ENCODE measurements at places on chromosomes 3 and 15.
A peak's percentile ranks its signal among the peaks of the same experiment; 100 is the strongest.

- peak; percentile 80 for DNase-seq
Measured at GRCh38 chr3:52446631-52447511, 2.0 kb upstream of the SEMA3G start.

GRCh38 chr3:134985864-134986715, 191.0 kb downstream of the EPHB1 start:
- DNase-seq, result no peak

GRCh38 chr15:77959432-77959879, 118.1 kb downstream of the TBC1D2B start:
- peak; percentile 81 for DNase-seq

DNA sequence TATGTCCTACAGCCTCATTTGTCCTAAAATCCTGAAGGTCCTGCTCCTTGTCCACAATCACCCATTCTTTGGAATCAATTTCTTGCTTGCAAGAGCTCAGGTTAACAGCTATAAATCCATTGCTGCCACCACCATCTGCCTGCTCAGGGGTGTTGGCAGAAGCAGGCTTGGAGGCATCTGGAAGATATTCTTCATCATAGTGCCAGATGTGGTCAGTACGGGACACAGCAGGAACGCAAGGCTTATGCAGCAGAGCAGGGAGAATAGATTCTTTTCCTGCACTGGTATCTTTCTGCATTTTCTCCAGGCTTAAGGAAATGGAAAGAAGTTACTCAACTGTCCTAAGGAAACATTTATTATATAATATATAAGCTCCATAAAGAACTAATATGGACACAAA, 38.5 kb upstream of the CDAN1 start:
- no peak for DNase-seq

DNA sequence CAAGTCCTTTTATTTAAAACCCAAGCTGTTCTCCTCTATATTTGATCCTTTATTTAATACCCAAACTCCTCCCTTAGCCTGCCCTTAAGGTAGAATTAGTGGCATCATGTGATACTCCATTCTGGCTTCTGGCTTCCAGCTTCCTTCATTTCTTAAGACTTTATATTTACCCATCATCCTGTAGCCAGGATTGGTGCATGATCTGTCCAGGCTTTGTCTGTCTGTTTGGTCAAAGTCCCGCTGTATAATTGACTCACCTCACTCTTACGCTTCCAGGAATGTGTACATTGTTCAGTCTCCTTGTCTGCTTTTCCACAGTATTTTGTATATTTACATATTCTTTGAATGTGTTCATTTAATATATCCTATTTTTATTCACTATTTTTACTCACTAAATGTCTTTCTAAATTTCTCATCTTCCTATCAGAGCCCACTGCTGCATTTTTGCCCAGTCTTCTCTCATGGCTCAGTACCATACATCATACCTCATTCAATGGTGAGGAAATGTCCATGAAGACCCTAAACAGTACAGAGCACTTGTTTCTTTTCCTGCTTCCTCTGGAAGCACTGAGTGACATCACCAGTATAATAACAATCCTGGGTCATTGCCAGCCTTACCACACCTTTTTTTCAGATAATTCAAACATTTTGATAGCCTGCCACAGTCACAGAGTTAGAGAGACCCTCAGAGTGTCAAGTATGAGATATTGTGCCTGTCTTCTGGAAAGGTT, 31.5 kb downstream of the TMEM108 start:
- no peak for DNase-seq

DNA sequence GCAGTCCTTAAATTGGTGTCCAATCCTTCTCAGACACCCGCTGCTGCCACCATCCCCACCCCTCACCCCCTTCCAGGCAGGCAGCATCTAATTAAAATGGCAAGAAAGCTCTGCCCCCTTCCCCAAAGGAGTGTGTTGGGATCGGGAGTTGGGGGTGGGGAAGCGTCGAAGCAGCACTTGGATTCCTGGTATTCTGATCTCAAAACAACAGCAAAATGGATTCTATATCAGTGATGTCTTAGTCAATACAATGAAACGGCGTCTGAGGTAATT, 1.4 kb downstream of the TNIK start:
- DNase-seq, result no peak

DNA sequence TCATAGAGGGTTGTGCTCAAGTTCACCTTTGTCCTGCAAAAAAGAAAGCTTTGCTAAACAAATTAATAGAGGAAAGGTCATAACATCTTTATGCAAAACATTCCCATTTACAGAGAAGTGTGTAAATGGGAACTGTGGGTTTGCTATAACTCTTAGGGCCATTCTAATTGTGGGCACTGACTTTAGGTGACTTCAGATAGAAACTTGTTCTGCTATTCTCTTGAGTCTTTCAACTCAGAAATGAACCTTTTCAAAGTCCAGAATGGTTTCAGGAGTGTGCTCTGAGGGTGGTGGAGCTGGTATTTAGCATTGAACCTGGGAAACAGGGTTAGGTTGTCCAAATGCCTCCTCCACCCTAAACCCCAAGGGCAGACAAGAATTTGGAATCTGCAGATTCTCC, 34.0 kb downstream of the SPTSSB start:
- DNase-seq, result no peak

DNA sequence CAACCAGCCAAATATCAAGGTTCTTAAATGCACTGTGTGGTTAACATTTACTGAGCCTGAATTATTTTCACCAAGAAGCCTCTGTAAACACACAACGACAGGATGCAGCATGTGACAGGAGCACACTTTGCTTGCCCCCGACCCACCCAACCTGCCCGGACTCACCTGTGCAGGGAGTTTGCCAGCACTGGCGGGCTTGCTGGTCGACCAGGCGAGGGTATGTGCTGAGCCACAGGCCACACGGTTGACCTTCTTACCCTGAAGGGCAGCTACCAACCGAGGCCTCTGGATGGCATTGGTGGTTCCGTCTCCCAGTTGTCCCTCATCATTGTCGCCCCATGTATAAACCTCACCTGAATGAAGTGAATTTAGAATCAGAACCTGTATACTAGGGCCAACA, 25.7 kb upstream of the OCA2 start:
- no peak for DNase-seq

DNA sequence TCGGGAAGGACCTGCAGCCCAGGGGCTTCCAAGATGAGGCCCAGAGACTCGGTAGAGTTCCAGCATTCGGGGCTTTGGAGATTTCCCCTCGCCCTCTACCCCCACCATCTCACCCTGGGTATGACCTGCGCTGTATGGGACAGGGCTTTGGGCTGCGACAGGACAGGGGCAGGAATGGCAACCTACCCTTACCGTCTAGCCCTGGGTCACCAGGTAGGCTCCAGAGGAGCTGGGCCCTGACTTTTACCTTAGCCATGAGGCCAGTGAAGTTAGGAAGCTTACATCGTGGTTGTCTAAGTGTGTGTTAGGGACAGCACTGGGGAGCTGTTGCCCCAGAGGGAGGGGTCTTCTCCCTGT, 683 bp downstream of the PPM1M start:
- no peak for DNase-seq

GRCh38 chr15:56428821-56429458, 36.0 kb downstream of the MNS1 start:
- DNase-seq, result peak; percentile 60

DNA sequence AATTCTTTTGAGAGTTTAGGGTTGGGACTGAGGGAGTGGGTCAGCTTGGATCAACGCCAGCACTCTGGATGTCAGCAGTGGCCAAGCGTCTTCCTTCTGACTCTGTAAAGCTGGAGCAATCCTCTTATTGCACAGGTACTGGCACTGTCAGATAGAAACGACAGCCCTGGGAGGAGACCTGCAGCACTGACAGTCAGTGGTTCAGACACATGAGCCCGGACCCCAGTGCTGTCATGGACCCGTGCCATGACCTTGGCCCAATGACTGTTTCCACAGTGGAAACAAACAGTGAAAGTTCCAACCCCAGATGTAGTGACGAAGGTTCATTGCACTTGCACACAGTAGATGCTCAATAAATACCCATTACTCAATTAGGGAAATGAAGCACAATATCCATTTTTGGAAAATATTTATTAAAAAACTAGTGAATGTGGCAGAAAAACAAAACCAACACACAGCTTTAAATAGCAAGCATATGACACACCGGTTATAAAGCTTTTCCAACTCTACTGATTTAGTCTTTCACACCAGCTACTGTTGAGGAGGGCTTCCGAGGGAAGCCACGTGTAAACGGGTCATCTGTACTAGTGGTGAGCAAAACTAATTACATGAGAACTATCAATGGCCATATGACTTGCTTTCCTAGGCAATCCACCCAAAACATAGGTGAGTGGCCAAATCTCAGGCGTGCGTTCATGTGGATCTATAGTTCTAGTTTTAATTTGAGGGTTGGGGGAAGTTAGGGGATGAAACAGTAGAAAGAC, 22.1 kb downstream of the SIAH2 start:
- no peak for DNase-seq

- DNase-seq, result no peak
Measured at GRCh38 chr3:96836153-96836915, 21.9 kb downstream of the EPHA6 start.

DNA sequence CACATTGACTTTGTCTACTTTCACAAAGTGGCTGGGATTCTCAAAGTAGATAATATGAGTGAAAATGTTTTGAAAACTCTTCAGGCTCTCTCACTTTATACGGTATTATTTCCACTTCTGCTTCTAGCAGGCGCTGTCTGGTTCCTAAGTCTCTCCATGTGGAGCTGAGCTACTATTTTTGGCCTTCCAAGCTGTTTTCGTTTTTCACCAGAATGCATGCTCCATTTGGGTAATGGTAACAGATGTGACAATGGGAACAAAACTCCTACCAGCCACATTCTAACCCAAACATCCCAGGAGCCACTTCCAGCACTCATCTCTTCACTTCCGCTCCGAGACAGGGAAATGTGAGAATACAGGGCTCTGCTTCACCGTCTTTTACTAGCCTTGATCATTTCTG, 586.7 kb downstream of the NTRK3 start:
- DNase-seq, result no peak

- DNase-seq, result peak; percentile 60
Measured at GRCh38 chr3:69425249-69425648, 39.4 kb upstream of the FRMD4B start.

- DNase-seq, result no peak
Measured at GRCh38 chr15:78372880-78373279, 32.7 kb downstream of the CRABP1 start.

DNA sequence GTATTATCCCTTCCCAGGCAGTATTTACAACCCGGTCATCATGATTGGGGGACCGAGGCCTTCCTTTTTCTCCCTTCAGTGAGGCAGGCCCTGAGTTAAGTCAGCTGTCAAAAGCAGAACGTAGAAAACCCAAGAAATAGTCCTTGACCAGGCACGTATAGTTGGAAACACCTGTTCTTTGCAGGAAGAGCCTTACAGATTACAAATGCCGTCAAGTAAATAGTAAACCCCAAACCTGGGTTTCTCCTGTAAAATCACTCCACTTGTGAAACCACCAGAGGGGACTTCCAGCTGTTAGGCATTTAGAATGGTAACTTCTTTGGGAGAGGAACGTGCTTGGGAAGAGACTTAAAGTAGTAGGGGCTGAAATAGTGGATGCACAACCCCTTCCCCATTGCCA, 1.0 kb upstream of the BTBD1 start:
- peak; percentile 16 for DNase-seq

DNA sequence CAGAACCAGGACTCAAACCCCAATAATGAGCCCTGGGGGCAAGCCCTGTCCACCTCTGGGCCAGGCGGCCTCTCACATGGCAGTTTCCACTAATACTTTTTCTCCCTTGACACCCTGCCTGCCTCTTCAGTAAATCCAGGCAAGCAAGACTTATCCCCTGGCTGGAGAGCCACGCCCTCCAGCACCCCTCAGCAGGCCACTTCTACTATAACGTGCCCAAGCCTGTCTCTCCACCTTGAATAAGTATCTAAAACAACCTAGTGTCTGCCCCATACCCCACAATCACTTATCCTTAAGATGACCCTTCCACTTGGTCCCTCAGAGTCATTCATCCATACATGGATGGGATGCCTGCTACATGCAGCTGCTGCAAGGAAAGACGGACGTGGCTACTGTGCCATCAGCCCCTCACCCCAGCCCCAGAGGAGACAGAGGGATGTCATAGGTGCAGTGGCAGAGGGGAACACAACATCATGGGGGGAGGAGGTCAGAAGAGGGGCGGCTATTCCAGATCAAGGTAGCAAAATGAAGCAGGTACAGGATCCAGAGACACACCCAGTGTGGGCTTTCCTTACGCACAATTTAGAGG, 63.4 kb downstream of the LRIG1 start:
- DNase-seq, result no peak

DNA sequence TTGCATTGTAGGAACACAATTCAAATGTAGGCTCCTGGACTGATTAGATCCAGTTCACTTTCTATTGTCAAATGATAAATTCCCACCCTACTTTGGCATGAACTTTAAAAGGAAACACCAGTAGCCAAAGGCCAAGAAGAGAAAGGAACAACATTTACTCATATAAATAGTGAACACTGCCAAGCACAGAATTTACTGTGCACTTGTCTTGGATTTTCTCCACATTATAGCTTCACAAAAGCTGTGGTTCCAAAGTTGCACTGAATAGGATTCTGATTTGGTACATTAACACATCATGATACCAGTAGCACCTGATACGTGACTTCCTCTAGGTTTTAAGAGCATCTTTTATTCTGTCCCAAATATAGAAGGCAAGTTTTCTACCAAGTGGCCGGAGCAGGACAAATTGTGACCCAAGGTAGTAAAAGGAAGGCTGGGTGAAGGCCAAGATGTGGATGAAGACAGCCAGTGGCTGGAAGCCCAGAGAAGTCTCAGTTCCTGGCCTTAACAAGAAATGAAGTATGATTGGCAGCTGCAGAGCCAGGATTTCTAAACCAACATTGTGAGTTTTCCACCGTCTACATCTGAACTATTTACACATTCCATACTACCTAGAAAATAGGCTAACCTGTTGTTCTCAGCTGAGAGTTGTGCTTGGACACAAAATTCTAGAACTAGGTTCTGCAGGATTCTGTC, 206.7 kb downstream of the THRB start:
- DNase-seq, result no peak

GRCh38 chr15:75307778-75308390, 25.2 kb downstream of the GOLGA6D start:
- peak; percentile 47 for DNase-seq

DNA sequence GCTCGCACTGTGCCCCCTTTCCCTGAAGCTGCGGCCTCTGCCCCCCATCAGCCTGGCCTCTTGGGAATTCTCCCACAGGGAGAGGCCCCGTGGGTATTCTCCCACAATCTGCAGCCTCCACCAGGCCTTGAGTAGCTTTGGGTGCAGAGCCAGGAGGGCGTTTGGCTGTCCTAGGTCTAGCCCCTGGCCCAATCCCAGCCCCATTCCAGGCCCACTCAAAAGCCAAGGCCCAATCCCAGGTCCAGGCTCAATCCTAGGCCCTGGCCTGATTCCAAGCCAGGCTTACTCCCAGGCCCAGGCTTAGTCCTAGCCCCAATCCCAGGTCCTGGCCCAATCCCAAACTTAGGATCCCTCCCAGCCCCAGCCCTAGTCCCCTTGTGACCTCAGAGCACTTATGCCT, 59.8 kb downstream of the CHCHD4 start:
- DNase-seq, result no peak

- no peak for DNase-seq
Measured at GRCh38 chr3:189325454-189325853, 153.7 kb downstream of the TPRG1 start.

DNA sequence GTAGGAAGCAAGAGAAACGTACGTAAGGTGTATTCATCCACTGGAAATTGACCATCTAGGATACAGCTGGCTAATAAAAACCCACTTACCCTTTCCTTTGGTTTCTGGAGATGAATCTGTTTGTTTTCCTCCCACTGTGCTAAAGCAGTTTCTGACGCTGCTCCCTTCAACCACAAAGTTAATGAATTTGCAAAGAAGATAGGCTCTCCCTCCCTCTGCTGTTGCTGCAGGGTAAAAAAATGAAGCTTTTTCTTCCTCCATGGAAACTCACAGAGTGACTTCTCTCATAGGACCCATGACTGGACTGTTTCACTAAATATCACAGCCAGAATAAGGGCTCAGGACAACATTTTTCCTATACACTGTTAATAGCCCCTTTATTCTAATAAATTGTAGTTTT, 172.1 kb upstream of the LRRN1 start:
- no peak for DNase-seq

Data from NAMALWA (cell line).